Esophagus muscularis mucosa (tissue), 4 donors: ENCODE measurements at places on chromosomes 16 and 17. TPM values are rescaled to one million over a fixed set of nuclear protein-coding genes. Genes with fewer than 3 reads are reported as not detected.

The GNG13 gene
- not detected for total RNA-seq

The SNAI3 gene
- total RNA-seq = 0.83 TPM

The PLA2G10 gene
- not detected for total RNA-seq

The TUBG2 gene
- total RNA-seq = 36.1 TPM

The PGS1 gene
- total RNA-seq = 36.2 TPM

The GCGR gene
- 0.17 TPM for total RNA-seq

The EVPL gene
- total RNA-seq = 1.2 TPM

The EVPLL gene
- not detected for total RNA-seq

The LGALS9B gene
- not detected for total RNA-seq

The NDUFAF8 gene
- 54.8 TPM for total RNA-seq

The TEKT3 gene
- total RNA-seq = not detected

The ACE gene
- 2.5 TPM for total RNA-seq

The CDRT15 gene
- not detected for total RNA-seq

The KRTAP9-3 gene
- not detected for total RNA-seq

The ACSM2A gene
- not detected for total RNA-seq

The KRTAP4-3 gene
- total RNA-seq = not detected

The RGS9 gene
- total RNA-seq = 29.1 TPM

The ALDH3A1 gene
- 1.9 TPM for total RNA-seq

The SLFN12 gene
- total RNA-seq = 11.2 TPM

The SCGB1C2 gene
- not detected for total RNA-seq

The DPEP1 gene
- not detected for total RNA-seq

The ZPBP2 gene
- total RNA-seq = not detected

The TBC1D28 gene
- total RNA-seq = not detected

The NPIPB6 gene
- 0.58 TPM for total RNA-seq

The DRC3 gene
- total RNA-seq = 0.71 TPM

The OR1F1 gene
- not detected for total RNA-seq

The MFSD6L gene
- not detected for total RNA-seq

The KRTAP4-5 gene
- total RNA-seq = not detected

The RNF227 gene
- 2.1 TPM for total RNA-seq

The MT4 gene
- not detected for total RNA-seq

The PERCC1 gene
- total RNA-seq = not detected

The TEX14 gene
- total RNA-seq = 0.19 TPM

The GRAP gene
- total RNA-seq = 4.1 TPM

The RTN4RL1 gene
- 0.83 TPM for total RNA-seq

The MYH2 gene
- total RNA-seq = 0.34 TPM

The KRTAP9-8 gene
- not detected for total RNA-seq

The HSF5 gene
- total RNA-seq = not detected

The NPIPA2 gene
- 0.99 TPM for total RNA-seq

The BAHCC1 gene
- total RNA-seq = 22.3 TPM

The PRR35 gene
- total RNA-seq = not detected

The CDH13 gene
- total RNA-seq = 6.2 TPM

The CDH11 gene
- total RNA-seq = 42.1 TPM

The CES1 gene
- total RNA-seq = 27.8 TPM
